Effector memory CD4-positive, alpha-beta T cell (primary cell): ENCODE measurements at places on chromosomes 3 and 15.

- DNase-seq, result no peak
Measured at GRCh38 chr15:33396475-33396874, 85.7 kb downstream of the RYR3 start.

DNA sequence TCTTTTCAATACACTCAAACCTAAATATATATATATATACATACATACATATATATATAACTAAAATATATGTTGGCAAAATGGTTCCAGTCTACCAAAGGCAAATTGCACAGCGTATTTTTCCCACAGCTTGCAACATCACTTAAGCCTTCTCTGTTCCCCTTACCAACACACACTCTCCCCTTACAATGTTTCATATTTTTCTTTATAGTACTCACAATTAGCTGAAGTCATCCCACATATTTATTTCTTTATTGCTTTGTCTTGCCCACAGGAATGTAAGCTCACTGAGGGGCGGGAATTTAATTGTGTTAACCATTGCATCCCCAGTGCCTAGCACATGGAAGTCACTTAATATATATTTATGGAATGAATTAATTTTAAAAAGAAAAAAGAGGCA lies 288.3 kb downstream of the ULK4 start:
- DNase-seq, result no peak

DNA sequence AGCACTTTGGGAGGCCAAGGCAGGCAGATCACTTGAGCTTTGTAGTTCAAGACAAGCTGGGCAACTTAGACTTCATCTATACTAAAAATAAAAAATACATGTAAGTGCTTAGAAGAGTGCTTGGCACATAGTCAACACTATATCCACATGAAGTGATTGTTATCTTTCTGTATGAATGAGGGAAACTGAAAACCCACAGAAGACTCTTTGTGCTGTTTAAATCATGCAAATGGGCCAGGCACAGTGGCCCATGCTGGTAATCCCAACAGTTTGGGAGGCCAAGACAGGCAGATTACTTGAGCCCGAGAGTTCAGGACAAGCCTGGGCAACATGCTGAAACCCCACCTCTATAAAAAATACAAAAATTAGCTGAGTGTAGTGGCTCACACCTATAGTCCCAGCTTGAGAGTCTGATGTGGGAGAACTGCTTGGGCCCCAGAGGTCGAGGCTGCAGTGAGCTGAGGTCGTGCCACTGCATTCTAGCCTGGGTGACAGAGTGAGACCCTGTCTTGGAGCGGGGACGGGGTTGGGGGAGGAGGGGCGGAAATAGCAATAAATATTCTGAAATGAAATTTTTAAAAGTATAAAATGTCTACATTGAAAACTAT lies 129.7 kb downstream of the NR2E3 start:
- no peak for DNase-seq

GRCh38 chr3:172201870-172202236 lies 162.5 kb downstream of the FNDC3B start:
- no peak for DNase-seq

DNA sequence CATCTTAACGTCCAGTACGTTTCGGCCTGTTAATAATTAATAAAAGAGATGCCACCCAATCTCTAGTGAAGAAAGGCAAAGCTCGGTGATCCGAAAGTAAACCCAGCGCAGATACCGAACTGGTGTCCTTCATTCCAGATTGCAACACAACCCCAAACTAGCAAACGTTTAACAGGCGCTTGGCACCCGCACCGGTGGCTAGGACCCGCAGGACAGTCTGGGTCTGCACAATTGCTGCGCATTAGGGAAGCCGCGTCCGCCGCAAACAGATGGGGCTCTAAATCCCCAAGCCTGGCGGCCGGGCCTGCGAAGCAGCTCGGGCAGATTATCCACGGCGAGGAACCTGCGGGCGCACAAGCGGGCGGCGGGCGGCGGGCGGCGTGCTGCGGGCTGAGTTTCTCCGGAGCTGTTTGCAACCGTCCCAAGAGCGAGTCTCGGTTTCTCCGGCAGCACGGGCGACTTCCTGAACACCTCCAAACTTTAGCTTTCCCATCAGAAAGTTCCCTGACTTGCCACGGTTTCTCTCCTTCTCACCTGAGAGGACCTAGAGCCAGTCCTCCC lies 112.1 kb upstream of the ICE2 start:
- no peak for DNase-seq

GRCh38 chr3:124904835-124905492 lies 17.8 kb upstream of the ITGB5 start:
- DNase-seq, result no peak

DNA sequence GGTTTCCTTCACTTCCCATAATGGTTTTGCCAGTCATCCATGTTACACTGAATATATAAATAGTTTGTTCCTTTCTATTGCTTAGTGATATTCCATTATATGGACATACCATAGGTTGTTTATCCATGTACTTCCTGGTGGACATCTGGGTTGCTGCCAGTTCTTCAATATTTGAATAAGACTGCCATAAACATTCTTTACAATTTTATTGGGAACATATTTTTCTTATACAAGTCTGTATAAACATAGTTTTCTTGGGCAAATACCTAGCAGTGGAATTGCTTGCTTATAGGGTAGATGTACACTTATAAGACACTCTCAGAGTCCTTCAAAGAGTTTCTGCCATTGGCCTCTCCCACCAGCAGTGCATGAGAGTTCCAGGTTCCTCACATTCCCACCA lies 231.4 kb downstream of the OPA1 start:
- no peak for DNase-seq

DNA sequence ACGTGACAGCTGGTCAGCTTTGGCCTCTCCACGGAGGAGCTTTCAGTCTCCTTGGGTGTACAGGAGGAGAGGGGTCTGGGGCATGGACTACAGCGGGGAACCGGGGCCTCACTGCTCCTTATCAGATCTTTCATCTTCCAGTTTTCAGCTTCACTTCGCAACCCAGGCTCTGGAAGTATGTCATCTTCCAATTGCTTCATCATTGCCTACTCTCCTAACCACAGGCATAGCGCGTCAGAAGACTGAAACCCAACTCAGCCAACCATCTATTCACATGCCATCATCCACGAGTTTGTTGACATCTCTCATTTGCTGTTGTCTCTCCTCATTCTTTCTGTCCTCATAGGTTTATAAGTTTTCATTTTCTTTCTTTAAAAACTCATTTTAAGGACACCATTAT lies 119.5 kb downstream of the MYLK start:
- DNase-seq, result no peak

GRCh38 chr15:87099916-87100315 lies 1020.2 kb downstream of the AGBL1 start:
- no peak for DNase-seq

DNA sequence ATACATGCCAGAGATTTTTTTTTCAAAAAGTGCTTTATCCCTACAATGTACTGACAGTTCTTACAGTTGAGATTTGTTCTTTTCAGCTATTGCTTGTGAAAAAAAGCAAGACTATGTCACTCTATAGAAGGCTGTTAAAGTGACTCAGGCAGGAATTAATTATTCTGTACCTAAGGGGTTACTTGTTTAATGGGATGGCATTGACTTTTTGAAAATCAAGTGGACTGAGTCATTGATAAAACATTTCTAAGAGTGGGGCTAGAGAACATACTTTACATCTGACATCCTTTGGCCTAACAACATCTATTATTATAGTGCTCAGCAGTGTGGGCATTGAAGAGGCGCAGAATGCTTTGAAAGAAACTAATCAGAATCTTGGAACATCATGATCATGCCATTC lies 34.3 kb downstream of the INTS14 start:
- DNase-seq, result no peak

DNA sequence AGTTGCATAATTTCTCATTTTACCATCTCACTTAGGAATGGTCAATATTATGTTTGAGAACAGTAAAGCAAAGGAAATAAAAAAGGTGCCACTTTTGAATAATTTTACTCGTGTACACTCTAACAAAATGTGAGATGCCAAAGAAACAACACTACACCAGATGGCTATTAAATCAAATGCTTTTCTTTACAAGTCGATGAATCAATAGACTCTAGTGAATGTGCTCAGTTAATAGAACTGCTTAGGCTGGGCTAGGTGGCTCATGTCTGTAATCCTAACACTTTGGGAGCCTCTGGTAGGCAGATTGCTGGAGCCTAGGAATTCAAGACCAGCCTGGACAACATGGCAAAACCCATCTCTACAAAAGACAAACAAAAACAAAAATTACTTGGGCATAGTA lies 87.9 kb downstream of the ZNF609 start:
- no peak for DNase-seq

- no peak for DNase-seq
Measured at GRCh38 chr3:192514081-192514753, 213.1 kb downstream of the FGF12 start.

DNA sequence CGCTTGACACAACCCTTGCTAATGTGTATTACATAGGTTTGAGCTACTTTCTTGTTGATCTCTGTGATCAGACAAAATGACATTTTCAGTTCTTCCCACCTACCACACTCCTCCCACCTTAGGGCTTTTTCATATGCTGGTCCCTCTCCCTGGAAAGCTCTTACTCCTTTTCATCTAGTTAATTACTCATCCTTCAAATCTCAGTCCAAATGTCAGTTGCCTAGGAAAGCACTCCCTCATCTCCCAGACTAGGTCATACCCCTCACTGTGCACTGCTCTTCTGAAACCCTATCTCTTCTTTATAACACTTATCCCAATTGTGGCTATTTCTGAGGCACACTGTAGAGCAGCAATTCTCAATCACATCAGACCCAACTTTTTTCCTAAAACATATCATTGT lies 7.3 kb downstream of the ZNF106 start:
- DNase-seq, result no peak

GRCh38 chr15:55741833-55742497 lies 987 bp downstream of the PRTG start:
- DNase-seq, result no peak

DNA sequence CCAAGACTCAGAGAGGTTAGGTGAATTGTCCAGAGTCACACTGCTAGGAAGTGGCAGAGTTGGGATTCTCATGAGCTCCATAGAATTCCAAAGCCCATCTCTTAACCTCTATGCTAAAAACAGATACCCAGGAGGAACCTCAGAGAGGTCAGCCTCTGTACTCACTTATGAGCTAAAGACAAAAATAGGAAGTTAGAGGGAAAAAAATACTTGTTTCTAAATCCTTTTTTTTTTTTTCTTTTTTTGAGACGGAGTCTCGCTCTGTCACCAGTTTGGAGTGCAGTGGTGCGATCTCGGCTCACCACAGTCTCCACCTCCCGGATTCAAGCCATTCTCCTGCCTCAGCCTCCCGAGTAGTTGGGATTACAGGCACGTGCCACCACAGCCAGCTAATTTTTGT lies 31.4 kb downstream of the FSD2 start:
- DNase-seq, result no peak

- no peak for DNase-seq
Measured at GRCh38 chr3:94776401-94776915, 713.6 kb downstream of the NSUN3 start.
